ENCODE measurements at places on chromosomes 13 and 19.

DNA sequence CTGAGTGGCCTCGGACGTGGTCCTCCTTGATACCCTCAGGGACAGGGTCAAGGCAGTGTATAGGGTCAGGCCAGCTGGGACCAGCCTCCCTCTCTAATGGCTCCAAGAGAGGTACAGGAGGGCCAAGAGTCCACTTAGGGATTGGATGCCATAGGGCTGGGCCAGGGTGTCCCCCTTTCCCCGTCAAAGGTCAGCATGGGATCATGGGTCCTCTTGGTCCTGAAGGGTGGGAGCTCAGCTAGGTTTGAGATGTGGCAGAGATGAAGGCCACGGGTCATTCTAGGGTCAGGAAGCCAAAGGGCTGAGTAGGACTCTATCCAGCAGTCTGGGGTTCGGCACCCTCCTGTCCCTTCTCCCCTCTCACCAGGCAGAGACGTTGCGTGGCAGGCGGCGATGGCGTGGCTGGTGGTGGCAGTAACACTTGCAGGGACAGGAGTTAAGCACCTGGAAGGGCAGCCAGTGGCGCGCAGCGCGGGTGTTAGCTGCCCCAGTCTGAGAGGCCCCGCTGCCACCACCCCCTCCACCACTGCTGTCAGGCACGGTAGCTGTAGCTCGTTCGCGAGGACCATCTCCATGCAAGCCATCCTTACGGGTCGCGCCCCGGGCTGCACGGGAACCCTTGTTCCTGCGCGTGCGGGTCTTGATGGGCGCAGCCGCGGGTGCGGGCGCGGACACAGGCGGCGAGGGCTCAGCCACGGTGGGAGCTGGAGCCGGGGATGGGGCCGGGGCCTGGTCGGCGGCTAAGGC lies 2.6 kb downstream of the GGN start:
- no peak for DNase-seq

- DNase-seq = no peak
Observed at GRCh38 chr13:35851356-35851755, 279.8 kb downstream of the DCLK1 start.

- DNase-seq = no peak
Observed at GRCh38 chr13:110910013-110910890, 4.6 kb downstream of the ANKRD10 start.

- no peak for DNase-seq
Observed at GRCh38 chr13:65112531-65112941, 2117.6 kb downstream of the PCDH9 start.

- no peak for DNase-seq
Observed at GRCh38 chr13:110195547-110196485, 111.1 kb downstream of the COL4A1 start.

DNA sequence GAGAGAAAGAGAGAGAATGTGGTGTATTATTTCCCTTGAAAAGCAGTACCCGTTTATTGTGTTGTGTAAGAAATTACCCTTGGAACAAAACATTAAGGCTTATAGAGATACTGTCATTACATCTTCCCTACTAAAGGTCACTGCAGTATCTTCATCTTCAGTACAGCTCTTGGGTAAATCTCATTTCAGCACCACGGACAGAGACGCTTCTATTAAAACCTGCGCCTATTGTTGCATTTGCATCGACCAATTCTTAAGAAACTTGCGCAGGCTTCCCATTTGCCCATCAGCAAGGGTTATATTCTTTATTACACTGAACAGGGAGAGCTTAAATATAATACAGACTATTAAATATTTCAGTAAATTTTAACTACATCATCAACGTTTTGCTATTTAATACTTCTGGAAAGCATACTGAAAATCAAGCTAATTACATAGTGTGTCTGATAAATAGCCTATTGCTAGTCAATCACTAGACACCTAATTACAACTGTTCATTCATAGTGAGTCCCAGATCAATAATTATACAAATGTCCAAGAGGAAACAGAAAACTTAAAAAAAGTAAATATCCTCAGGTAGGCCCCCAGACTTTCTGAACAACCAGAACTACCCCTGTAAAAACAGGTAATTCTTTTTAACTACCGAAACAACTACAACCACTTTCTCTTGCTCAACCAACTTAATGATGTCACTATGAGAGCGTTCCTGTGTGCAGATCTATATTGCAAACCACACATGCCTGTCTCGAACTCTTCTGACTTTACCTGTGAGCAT lies 350.6 kb downstream of the LIG4 start:
- no peak for DNase-seq

GRCh38 chr13:70188567-70188966 lies 80.3 kb upstream of the KLHL1 start:
- no peak for DNase-seq

DNA sequence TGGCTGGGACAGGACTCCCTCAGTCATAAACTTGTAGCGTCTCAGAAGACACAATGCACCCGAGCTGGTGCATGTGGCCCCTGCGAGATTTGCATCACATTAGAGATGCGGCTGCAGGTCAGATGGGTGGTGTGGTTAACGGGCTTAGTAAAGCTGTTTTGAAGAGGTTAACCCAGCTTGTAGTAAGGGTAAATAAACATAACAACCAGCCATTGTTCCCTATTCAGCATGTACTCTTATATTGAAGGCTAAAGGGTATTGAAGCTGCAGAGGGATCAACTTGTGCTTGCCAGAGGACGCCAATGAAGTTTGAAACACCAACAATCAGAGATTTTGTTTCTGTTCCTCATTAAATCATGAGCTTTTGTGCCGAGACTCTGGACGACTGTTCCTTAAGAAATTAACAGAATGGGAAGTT lies 79.4 kb downstream of the ZIC5 start:
- DNase-seq = no peak

- no peak for DNase-seq
Observed at GRCh38 chr13:111251646-111252445, 68.6 kb upstream of the TEX29 start.

DNA sequence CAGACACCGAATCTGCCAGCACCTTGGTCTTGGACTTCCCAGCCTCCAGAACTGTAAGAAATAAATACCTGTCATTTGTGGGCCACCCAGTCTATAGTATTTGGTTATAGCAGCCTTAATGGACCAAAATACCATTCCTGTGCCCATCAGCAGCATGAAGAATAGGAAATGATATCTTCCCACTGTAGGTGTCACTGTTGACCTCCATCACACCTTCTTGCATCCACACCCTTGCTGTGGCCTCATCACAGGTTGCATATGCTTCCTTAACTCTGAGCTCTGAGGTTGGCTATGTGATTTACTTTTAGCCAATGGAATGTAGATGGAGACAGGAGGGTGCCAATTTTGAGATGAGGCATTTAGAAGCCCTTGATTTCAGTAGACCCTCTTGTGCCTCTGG lies 242.0 kb upstream of the TSHZ3 start:
- DNase-seq = no peak

- DNase-seq = no peak
Observed at GRCh38 chr19:7850000-7850813, 20.2 kb downstream of the EVI5L start.

- DNase-seq = no peak
Observed at GRCh38 chr19:2567580-2567979, 91.7 kb downstream of the GADD45B start.

DNA sequence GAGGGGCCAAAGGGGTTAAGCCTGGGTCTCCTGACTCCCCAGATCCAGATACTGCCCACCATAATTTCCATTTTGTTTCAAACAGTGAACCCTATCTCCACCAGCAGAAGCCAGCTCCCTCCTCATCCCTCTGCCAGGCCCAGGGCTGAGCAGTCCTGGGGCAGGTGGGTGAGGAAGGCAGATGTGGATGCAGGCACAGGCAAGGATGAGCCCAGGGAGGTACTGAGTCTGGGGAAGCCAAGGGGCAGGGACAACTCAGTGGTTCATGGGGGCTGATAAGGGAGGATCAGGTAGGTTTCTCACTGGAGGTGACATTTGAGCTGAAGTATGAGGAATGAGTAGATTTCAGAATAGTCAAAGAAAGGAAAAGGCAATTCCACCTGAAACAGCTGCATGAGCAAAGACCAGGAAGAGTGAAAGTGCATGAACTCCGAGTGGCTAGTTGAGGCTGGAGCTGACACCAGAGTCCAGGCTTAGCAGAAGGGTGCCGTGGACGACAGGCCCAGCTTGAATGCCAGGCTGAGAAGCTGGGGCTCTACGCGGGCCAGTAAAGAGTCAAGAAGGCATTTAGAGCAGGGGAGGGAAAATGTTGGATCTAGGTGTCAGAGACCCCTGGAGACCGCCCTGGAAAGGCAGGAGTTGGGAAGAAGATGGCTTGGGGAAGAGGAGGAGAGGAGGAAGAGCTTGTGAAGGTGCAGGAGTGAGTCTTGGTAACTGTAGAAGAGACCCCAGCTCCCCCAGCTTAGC lies 10.3 kb downstream of the CIC start:
- DNase-seq = no peak

DNA sequence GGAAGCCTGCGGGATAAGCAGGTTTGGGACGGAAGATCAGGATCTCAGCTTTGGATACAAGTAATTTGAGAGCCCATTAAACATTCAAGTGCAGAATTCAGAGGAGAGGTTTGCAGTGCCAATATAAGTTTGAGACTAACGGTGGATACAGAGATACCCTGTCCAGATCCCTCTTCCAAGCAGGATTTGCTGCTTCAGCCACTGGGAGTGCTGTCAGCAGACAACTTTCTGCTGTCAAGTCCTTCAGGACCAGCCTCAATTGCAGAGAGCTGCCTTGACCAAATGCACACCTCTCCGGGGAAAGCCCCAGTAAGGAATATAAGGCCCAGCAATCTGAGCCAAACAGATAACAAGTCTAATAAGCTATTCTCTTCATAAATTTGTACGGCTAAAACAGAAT lies 46.1 kb upstream of the ZNF780A start:
- no peak for DNase-seq

DNA sequence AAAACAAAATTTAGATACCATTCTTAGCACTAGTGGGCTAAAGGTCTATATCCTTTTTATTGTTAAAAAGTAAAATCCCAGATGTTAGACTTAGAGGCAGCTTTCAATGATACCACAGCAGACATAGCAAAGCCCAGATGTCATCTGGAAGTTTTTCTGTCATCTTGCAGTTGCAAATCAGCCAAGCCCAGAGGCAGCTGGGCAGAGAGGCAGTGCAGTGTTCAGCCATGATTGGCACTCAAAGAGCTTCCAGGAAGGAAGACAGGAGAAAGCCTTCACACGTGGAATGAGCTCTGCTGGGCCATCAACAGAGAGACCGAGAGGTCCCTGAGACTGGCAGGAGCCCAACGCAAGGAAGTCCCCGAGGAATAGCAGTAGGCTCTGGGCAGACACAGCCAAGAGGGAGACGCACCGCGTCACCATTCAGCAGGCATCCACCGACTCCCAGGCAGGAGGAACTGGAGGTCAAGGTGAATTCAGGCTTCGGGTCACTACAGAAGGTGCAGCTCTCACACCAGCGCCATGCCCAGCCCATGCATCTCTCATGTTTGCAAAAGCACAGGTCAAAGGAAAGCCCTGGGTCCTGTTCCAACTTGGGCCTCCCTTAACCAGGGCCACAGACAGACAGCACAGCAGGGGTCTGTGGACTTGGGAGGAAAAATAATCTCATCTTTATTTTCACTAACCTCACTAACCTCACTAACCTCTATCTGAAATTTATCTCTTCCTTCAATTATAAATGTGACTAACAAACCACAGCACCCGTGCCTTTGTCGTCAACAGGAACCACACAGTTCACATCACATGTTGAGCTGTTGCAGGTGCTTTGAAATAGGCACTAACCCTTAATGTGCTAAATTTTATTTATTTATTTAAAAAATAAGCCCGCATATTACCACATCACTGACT lies 54.9 kb downstream of the TUBGCP3 start:
- no peak for DNase-seq

GRCh38 chr13:53048880-53049279 lies 20.3 kb downstream of the OLFM4 start:
- no peak for DNase-seq

- no peak for DNase-seq
Observed at GRCh38 chr19:35265900-35266519, 2.8 kb upstream of the USF2 start.

- no peak for DNase-seq
Observed at GRCh38 chr19:46907880-46908279, 47.1 kb downstream of the ARHGAP35 start.

DNA sequence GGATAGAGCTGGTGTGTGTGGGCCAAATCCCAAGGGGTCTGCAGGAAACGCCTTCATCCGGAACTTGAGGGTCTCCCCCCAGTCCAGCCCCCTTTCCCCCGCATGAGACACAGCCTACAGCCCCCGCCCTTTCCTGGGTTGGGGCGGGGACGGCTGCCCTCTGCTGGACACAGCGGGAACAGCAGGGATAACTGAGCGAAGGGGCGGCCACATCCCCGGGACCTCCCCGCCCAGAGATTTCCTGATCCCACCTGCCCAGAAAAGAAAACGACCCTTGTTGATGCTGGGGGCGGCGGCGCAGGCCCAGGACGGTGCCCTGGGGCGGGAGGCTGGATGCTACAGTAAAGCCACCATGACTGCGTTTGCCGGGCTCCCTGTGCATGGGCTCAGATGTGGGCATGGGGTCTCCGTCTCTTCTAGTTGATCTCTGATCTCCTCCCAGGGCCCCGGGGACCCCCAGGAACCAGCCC lies 14.2 kb downstream of the ONECUT3 start:
- peak; percentile 44 for DNase-seq

- no peak for DNase-seq
Observed at GRCh38 chr13:36431204-36432105, 840 bp upstream of the CCNA1 start.

DNA sequence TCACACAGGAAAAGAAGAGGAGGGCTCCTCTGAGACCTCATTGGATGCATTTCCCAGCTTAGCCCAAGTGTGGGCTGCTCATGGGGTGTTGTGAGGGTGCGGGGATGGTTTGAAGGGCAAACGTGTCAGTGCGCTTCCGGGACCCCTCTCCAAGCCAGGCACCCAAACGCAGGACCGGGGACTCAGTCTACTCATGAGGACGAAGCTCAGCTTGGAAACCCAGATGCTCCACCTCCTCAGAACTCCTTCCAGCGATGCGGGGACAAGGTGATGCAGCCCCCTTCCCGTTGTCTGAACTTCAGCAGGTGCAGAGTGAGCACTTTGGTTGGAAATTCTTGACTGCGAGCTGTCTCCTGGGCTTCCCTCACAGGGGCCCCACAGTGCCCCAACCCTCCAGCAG lies 33.1 kb upstream of the MTIF3 start:
- no peak for DNase-seq

DNA sequence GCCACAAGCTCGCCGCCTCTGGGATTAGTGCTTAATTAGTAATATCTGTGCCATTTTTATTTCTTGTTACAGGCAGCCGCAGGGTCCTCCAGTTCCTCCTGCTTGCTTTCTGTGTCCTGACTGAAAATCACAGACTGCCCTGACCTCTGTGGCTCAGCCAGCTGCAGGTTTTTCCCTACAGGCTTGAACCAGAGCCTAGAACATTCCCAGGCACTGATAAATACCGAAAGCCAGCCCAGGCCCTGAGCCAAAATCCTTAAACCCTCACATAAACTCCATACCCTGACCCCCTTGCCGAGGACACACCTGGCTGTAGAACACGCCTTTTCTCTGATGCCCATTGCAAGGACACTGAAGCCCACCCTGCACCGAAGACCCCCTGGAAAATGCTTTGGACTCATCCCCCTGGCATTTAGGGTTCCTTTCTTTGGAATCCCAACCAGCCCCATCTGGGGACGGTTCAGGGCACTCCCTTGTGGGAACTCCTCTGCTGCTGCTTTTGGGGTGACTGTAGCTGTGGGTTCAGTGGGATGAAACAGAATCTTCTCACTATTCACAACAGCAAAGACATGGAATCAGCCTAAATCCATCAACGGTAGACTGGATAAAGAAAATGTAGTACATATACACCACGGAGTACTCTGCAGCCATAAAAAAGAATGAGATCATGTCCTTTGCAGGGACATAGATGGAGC lies 15.5 kb downstream of the DPP9 start:
- no peak for DNase-seq

GRCh38 chr13:28077231-28077630 lies 23.1 kb downstream of the FLT3 start:
- no peak for DNase-seq
